Hematopoietic multipotent progenitor cell (in vitro differentiated cells): ENCODE measurements at places on chromosomes 7 and 10.

DNA sequence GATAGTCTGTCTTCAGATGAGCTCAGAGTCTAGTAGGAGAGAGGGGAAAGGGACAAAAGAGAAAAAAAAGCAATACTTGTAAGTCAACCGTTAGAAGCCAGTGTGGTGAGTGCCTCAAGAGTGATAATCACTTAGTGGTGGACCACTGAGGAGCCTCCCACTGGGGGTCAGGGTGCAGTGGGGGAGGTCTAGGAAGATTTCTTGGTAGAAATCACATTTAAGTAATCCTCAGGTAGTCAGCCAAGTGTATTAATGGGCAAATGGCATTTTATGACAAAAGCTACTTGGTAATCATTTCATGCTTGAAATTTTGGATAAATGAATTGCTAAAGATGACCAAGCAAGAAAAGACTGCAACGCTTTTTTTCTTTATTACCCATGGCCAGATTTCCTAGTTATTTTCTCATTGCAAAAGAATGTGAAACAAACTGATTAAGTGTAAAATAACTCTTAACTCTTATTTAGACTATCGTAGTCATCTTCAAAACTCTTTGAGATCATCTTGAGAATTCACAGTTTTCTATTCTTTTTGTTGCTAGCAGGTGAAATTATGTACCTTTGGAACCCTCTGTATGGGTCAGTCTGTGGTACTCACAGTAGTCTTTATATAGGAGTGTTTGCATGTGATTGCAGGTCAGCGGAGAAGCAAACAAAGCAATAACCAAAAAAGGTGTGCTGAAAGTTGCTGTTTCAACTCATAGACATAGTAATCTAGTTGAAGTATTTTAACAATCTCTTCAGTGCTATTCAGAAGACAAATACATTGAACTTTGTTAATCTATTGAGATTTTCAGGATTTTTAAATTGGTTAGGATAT, 63.9 kb downstream of the PPP1R9A start:
- DNase-seq, result no peak

DNA sequence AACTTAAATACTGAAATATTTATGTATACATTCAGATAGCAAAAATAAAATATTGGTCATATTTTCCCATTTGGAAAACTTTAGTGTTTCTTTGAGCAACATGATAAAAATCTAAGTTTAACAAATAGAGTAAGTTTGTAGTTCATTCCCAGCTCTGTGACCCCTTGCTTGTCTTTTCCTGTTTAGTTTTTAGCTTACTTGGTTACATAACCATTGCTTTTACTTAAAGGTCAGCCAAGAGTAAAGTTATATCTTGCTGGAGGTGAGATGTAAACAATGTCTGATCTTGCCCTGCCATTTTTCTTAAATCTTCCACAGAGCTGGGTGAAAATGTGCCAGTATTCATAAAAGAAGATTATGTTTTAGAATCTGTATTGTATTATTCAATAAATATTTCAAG, 46.7 kb upstream of the MDFIC start:
- DNase-seq, result no peak

DNA sequence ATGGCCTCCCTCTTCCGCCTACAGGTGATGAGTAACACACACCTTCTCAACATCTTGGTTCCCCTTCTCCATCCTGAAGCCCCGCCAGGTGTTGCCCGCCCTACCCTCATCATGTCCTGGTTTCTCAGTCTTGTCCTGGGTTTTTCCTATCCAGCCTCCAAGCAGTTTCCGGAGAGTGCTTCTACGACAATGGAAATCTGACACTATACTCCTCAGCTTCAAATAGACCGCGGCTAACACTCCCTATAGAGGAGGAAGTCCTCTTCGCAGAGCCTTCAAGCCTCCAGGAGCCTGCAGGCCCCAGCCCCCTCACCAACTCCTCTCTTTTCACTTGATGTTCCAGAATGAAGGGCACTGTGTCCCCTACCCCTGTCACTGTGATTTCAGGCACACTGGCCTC, 147.4 kb downstream of the PRPF18 start:
- no peak for DNase-seq

DNA sequence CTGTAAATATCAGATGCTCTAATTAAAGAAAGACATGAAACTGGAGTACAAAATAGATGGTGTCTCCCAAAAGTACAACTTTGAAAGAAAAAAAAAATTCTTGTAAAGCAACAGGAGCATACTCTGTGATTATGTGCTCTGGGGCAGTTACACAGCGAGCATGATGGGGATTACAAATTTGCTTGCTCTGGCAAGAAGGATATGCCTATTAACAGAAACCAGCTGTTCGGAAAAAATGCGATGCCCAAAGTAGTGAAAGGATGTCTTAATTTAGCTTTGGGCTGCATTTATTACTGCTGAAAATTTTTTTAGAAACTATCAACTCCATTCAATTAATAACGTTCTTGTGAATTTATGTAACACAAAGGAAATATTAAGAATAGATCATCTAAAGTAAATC, 256.9 kb upstream of the TPK1 start:
- DNase-seq, result no peak

DNA sequence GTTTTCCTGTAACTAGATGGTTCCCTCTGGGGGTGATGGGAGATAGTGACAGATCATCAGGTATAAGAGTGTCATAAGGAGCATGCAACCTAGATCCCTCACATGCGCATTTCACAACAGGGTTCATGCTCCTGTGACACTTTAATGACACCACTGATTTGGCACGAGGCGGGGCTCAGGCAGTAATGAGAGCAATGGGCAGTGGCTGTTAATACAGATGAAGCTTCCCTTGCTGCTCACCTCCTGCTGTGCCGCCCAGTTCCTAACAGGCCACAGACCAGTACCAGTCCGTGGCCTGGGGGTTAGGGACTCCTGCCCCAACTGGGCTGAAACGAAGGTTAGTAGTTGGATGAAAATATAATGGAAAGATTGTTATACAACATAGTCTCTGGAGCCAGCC, 201.6 kb upstream of the LRRN3 start:
- no peak for DNase-seq

GRCh38 chr7:23467806-23468525, 2.3 kb downstream of the IGF2BP3 start:
- no peak for DNase-seq

DNA sequence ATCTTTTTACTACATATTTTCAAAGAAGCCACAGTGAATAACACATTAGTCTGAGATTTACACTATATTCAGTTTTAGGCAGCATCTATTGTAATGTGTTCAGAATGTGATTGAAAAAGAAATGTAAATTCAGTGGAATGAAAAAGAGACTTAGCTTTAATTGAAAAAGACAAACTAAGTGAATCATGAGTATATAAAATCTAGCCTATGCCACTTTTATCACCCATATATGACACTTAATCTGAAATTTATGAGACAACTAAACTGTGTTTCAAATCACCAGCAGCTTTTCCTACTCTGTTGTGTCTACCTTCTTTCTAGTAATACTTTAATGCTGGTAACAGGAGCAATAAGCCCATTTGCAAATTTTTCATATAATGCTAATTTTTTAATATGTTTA, 4.7 kb downstream of the SKAP2 start:
- DNase-seq, result no peak

DNA sequence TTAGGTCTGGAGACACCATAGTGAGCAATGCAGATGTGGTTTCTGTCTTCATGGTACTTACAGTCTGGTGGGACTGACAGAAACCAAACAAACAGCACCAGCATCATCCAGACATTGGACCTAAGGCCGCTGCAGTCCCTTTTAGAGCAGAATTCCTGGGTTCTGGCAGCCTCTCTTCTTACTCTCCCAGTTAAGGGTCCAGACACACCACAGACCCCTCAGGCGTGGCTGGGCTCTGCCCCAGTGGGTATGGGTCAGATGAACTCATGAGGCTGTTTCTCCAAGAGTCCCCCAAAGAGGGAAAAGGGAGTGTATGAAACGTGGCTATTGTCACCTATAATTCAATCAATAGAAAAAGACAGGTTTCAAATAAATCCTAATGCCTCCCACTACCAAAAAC, 31.3 kb downstream of the PRLHR start:
- no peak for DNase-seq

GRCh38 chr7:77899516-77899915, 100.9 kb downstream of the PHTF2 start:
- DNase-seq, result no peak

DNA sequence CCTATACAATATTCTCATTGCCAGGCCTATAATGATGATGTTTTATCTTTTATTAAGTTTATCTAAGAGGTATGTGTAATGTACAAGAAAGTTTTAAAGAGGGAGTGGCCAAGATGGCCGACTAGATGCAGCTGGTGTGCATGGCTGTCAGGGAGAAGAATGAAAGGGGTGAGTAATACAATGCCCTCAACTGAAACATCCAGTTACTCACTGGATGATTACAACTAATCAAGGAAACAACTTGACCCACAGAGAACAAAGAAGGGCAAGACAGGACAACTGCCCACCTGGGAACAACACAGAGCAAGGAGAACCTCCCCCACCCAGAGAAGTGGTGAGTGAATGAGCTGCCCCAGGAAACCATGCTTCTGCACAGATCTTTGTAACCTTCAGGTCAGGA, 880.0 kb upstream of the LRRTM3 start:
- DNase-seq, result no peak

- no peak for DNase-seq
These were observed 56.8 kb downstream of the CHCHD3 start for GRCh38 chr7:133025056-133025455.

DNA sequence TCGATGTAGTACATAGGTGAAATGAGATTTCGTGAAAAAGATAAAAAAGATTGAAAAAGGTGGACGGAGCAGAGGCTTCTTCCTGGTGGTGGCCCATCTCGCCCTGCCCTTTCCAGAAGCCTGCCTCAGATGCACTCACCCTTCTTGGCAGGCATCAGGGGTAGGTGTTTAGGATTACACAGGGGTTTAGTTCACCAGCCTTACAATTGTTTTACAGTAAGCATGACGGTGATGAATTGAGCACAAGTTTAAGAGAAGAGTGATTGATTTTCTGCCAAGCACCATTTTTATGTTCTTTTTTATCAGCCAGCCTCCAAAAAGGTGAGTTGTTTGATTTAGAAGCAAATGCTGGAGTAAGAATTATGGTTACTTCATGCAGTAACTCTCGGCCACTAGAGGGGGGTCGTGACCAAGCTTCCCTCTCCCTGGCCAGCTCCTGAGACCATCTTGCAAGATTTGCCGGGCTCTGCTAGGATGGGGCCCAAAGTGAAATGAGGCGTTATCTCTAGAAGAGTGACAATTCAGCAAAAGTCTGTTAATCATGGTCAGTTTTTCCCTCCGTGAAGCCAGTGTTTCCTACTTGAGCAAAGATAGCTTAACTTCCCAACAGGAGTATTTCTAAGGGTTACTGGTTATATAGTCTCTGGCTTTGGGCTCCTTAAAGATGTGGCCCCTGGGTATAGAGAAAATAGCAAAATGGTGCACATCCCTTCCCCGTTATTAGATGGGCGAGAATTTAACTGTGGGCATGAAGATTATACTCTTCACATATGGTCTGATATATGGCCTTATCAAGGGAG, 228.8 kb downstream of the BMPER start:
- DNase-seq, result peak; percentile 3

- DNase-seq, result no peak
These were observed 90.2 kb upstream of the ABI1 start for GRCh38 chr10:26950934-26951333.

DNA sequence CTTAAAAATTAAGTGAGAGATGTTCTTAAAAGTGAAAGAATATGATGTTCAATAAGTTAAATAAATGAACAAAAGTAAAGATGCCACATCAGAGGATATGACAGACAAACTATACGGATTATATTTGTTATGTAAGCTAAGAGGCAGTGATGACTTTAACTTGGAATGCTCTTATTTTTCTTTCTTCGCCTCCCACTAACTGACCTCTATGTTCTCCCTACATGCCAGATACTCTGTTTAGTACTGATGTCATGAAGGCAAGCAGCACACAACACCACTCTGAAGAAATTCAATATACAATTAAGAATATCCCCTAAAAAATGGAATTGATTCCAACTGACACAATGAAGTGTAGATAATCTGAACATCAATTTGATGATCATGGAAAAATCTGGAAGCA, 223.4 kb downstream of the DOCK4 start:
- no peak for DNase-seq

DNA sequence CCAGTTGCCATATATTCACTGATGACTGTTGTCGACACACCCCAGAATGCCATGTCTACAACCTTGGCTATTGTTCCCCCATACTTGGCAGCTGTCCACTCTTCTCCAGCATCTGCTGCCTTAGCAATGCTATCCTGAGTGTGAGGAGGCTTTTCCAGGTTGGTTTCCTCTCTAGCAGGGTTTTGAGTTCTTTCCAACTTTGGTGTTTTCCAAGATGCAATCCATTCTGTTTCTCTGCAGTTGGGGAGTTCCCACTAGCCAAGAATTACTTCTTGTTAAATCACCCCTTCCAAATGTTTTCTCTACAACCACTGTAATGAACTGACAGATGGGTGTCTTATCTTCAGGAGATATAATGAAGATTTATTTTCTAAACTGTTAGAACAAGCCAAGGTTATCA, 617.4 kb downstream of the CCSER2 start:
- no peak for DNase-seq

DNA sequence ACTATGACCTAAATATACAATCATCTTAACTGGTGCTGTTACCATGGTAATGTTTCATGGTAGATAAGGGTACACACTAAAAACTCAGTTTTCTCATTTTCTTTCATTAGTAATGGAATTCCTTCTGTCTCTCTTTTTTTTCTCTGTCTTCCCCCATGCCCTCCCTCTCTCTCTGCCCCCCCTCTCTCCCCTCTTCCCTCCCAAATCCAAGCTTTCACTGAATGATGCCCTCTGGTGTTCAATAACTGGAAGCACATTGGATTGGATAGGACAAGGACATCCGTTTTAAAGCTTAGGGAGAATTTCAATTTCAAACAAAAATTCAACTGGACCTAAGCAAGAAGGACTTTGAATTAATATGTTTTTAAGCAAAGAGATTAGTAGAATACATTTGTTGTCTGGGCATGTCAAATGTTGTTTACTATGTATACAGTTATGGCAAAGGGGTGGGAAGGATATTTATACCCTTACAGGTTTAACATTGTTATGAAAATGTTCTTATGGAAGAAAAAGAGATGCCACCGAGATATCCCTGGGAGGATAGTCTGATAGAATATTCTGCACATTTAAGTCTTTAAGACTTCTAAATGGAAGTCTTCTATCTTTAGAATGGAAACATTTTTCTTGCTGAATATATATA, 6.1 kb downstream of the CHRM2 start:
- no peak for DNase-seq

GRCh38 chr7:141071260-141071854, 2.5 kb upstream of the TMEM178B start:
- DNase-seq, result peak; percentile 31

DNA sequence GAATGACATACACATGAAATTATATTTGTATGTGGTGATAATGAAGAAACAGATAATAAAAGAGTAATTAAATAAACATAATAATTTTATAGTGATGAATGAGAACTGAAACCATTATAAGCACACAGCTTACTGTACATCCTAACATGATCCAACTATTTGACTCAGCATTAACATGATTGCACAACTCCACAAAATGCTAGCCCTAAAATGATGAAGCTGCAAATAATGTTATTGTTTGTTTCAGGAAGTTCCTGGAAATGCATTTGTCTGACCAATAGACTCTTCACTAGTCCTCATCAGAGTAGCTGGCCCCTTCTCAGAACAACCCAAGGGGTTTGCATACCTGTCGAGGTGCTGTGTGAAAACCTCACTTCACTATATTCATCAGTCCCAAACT, 115.5 kb downstream of the RTKN2 start:
- no peak for DNase-seq

GRCh38 chr10:79938728-79939406, 10.0 kb downstream of the SFTPD start:
- DNase-seq, result peak; percentile 83

- DNase-seq, result peak; percentile 24
These were observed 81.3 kb downstream of the VWDE start for GRCh38 chr7:12322284-12322902.
